ENCODE measurements at places on chromosomes 5 and 9.

GRCh38 chr9:93376411-93376810 is 75.1 kb upstream of the FAM120A start:
- no peak for DNase-seq

DNA sequence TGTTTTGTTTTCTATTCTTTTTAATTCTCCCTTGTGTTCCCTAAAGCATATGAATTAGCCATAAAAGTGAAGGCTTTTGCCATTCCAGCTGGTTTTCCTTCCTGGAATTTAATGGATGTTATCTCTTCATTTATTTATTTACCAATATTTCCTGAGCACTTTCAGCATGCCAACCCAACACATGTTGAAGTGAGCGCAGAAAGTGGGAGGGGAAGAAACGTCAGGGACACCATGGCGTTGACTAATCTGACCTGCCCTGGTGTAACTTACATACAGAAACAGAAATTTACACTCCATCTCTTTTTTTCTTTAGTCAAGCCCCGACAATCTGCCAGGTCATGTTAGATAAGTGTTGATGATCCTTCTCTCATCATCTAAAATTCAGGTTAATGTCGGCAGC is 247.5 kb downstream of the PCSK5 start:
- DNase-seq: no peak

DNA sequence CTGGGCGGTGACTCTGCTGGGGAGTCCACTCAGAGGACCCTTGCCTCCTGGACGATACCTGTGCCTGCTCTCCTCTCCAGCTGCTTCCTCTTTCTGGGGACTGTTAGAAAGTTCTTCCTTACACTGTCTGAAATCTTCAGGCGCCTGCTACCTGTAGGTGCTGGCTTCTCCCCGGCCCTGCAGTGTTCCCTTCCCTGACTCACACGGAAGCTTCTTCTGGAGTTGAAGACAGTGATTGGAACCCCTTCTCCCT is 562 bp downstream of the GSN start:
- DNase-seq: peak; percentile 28

GRCh38 chr5:132500931-132501628 is 10.5 kb upstream of the IRF1 start:
- peak; percentile 57 for DNase-seq

DNA sequence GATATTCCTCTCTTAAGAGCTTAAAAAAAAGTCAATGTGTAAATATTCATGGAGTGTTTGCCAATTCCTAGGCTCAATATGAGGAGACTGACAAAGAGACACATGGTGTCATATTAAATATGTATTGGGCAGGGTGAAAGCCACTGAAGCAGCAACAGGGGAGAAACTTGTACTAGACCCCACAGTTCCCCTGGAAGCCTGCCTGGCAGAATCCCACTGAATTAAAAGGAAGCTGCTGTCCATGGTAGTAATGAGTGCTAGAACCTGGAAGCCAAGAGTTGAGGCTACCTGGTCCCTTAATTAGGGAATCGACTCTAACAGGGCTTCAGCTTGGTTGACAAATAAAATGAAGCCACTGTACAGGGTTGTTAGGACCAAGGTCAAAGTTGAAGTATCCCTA is 129.4 kb upstream of the GPR151 start:
- DNase-seq: no peak

DNA sequence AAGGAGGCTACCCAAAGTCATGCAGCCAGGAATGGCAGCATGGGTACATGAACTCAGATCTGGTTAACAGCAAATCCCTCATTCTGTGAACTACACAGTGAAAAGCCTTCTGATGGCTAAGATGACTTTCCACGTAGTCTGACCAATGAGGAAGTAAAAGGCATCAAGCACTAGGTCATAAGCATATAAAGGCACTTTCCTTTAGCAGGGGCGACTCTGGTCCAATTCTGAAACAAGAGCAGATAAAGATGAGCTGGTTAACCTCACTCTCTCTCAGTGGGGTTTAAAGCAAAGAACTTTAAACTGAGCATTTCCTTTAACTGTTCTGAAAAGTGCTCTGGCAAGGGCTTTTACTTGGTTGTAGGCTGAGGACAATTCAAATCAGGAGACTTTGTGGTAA is 21.1 kb downstream of the PSMB7 start:
- peak; percentile 79 for DNase-seq

- DNase-seq: peak; percentile 87
Observed at GRCh38 chr9:34982361-34982760, 7.2 kb upstream of the DNAJB5 start.

DNA sequence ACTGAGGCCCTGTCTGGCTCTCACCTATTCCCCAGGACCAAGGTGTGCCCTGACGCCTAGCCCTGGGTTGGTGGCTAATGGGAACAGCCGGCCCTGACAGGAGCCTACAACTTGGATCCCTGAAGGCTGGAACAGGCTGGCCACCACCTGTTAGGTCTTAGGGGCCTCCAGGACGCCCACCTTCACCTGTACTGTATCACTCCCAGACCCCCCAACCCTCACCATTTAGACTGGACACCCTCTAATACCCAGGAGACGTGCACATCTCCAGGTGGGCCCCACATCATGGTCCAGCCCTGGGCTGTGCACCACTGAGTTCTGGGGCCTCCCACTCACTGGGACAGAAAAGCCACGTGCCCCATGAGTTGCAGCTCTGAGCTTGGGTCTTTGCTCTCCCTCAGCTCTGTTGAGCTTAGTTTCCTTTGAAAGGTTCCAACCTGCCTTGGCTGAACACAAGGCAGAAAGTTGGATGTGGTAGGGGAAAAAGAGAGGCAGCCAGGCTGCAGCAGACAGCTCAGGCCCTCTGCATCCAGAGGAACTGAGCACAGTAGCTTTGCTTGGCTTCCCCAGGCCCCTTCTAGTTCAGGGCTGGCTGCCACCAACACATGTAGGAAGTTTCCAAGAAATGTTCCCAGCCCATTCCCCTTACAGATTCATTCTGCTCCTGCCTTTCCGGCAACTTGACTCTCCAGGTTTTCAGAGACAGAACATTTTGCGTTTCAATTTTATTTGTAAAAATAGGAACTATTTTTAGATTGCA is 116.8 kb upstream of the TBC1D2 start:
- no peak for DNase-seq

GRCh38 chr5:79023348-79023747 is 38.2 kb upstream of the ARSB start:
- DNase-seq: no peak

GRCh38 chr9:109115931-109116526 is 3.7 kb downstream of the TMEM245 start:
- DNase-seq: no peak

- DNase-seq: no peak
Observed at GRCh38 chr5:154276973-154277331, 86.4 kb downstream of the GALNT10 start.

- DNase-seq: peak; percentile 59
Observed at GRCh38 chr9:137320555-137321384, 18.7 kb upstream of the NRARP start.

DNA sequence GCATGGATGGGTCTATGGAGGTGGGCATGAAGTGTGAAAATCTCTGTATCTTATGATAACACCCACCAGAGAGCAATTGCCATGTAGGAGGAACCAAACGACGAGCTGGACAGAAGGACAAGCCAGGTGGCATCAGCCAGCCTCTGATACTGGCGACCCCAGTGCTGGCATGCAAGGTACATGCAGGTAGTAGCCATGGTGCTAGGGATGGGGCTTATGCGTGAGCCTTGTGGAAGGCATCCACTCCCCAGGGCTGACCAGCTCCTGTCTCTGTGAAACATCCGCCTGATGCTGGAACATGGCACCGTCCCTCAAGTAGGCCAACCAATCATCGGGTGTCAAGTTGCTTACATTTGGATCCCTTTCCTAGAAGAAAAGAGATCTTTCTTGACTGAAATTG is 412.9 kb downstream of the GADD45G start:
- no peak for DNase-seq

DNA sequence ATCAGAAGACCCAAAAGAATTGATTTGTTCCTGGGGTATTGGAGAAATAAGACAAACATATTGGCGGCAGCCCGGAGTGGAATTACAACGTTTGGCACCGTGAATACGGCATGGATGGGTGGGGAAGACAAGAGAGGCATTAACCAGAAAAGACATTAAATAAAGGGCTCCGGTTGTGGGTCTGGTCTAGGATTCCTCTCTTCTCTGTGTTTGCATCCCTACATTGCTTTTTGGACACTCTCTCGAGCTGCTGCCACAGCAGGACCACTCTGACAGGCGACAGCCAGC is 138.7 kb upstream of the PALM2AKAP2 start:
- DNase-seq: no peak

- no peak for DNase-seq
Observed at GRCh38 chr9:97366476-97366875, 45.4 kb upstream of the TDRD7 start.

- DNase-seq: no peak
Observed at GRCh38 chr9:76927540-76928240, 21.8 kb upstream of the PRUNE2 start.

GRCh38 chr5:71693828-71694427 is 25.1 kb upstream of the CARTPT start:
- DNase-seq: no peak

- no peak for DNase-seq
Observed at GRCh38 chr9:92508018-92508820, 25.9 kb upstream of the ASPN start.

- DNase-seq: no peak
Observed at GRCh38 chr5:78419396-78419795, 59.0 kb downstream of the SCAMP1 start.

DNA sequence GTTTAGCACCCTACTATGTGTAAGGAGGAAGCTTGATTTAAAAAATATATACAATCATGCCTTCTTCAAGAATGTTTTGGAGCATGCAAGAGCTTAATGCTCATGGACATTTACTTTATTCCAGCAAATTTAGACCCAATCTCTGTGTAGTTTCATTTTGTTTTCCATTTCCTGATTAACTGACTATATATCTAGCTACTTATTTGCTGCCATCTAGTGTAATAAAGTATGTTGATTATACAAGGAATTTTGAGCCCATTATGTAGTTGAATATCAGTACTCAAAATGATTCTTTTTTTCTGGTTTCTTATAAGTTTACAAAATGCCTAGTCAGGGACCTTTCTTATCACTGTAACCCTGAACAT is 100.0 kb upstream of the CCDC152 start:
- DNase-seq: no peak

GRCh38 chr9:304519-305185 is 90.0 kb downstream of the DOCK8 start:
- no peak for DNase-seq

DNA sequence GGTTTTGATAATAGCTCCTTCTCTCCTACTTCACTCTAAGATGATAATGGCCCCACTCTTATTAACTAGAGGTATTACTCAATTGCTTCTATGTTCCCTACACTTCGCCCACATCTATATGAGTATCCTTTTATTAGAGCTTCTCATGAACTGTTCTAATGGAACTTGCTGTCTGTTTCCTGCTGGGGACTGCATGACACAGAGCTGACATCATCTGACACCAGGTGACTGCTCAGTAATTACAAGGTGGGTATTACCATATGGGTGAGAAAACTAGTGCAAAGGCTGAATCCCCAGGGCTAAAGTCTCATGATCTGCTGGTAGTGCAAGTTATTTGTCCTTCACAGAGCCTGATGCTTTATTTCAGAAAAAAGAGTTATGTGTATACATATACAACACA is 146.2 kb upstream of the PLCXD3 start:
- DNase-seq: no peak

DNA sequence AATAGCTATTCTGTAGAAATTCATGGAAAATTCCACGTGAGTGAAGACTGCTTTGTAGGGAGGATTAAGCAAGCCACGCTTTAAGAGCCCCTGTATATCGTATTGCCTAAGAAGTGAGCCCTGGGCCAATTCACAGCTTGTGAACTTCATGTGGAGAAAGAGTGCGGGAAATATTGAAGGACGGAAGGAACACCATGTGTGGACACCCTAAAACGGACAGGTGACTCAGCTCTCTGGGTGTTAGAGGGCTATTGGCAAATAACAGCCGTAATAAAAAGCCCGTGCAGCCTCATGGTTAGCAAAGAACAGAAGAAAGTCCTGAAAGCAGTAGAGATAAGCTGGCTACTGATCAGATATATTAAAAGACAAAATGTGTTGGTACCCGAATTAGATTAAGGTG is 26.4 kb downstream of the ZNF366 start:
- no peak for DNase-seq

- no peak for DNase-seq
Observed at GRCh38 chr5:169250887-169251286, 50.1 kb downstream of the SLIT3 start.

DNA sequence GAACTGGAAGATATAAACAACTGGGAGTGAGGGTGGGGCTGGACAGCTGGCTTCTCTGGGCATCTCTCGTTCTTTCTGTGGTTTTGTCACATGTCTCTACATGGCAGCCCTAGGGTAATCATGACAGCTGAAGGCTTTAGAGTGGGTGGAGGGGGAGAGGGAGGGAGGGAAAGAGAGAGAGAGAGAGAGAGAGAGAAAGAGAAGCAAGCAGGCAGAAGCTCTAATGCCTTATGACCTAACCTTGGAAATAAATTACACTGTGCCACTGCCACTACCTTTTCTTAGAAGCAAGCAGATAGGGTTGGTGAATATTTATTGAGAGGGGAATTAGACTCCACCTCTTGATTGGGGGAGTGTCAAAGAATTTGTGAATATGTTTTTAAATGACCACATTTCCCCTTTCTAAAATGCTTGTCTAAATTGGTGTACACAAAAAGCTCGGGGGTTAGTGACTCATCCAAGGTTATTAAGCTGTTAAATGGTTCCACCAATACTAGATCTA is 2.6 kb upstream of the DAPK1 start:
- DNase-seq: peak; percentile 89

- DNase-seq: no peak
Observed at GRCh38 chr5:76099756-76100155, 16.6 kb downstream of the SV2C start.

GRCh38 chr9:97468658-97469448 is 32.6 kb upstream of the TMOD1 start:
- peak; percentile 34 for DNase-seq

DNA sequence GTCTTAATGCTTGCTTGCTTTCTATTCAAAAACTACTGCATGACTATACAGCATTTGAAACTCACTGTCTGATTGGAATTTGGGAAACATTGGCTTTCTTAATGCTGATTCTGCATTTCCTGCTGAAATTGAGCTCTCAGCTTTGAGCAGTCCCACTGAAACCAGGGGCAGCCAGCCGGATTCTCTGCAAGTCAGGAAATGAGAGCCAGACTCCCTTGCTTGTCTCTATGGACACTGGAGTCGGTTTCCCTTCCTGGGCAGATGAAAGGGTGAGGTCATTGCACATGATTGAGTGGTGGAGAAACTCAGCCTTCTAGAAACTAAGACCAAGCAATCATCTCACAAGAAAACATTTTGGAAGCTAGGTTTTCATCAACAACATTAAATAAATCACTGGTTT is 119.7 kb upstream of the SPATA31C2 start:
- peak; percentile 32 for DNase-seq

GRCh38 chr9:95449016-95449415 is 67.8 kb downstream of the PTCH1 start:
- no peak for DNase-seq
